CD4-positive, CD25-positive, alpha-beta regulatory T cell (primary cell): ENCODE measurements at places on chromosomes 3 and 15. TPM values are rescaled to one million over a fixed set of nuclear protein-coding genes. Genes with fewer than 3 reads are reported as not detected.
A peak's percentile ranks its signal among the peaks of the same experiment; 100 is the strongest.

The PLA2G4E gene
- total RNA-seq = not detected

The FBXO40 gene
- not detected for total RNA-seq

DNA sequence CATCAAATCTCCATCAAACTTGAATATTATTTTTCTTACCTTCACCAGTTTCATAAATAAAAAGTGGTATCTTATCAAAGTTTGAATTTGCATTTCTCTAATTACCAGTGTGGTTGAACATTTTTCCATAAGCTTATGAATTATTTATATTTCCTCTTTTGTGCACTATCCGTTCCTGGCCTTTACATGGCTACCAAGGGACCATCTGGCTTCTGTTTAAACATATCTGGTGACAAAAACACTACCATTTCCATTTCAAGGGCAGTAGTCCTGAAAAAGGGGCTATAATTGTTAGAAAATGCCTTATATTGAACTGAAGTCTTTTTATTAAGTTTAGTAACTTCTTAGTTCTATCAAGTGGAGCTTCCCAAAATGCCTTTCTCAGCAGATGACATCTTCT is 44.3 kb upstream of the TM4SF4 start:
- no peak for DNase-seq

The CD200R1 gene
- 7.5 TPM for total RNA-seq

The CCR9 gene
- total RNA-seq = not detected

GRCh38 chr15:28123408-28124023 is 24.4 kb upstream of the OCA2 start:
- peak; percentile 52 for DNase-seq
